ENCODE measurements at places on chromosomes 12 and 14.
A peak's percentile ranks its signal among the peaks of the same experiment; 100 is the strongest.

- no peak for DNase-seq
Observed at GRCh38 chr14:51008446-51008845, 64.2 kb upstream of the PYGL start.

GRCh38 chr12:132551641-132552031 lies 58.7 kb downstream of the LRCOL1 start:
- DNase-seq = no peak

DNA sequence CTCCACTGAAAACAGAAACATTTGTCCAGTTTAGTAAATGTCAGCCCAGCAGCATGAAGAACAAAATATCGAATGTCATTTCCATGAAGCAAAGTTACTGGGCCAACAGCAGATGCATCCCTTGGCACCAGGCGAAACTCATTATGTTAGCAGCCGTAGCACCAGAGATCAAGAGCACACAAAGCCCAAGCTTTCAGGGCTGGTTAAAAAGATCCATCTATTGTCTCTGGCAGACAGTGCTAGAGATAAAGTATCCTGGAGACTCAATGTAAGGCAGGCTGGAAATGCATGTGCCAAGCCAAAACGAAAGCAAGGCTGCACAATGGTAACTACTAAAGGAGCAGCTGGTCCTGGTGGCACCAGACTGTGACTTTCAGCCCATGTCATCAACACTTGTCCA lies 120.3 kb upstream of the PLEKHG7 start:
- DNase-seq = no peak

GRCh38 chr14:52318826-52319645 lies 4.9 kb downstream of the PTGER2 start:
- DNase-seq = peak; percentile 48

DNA sequence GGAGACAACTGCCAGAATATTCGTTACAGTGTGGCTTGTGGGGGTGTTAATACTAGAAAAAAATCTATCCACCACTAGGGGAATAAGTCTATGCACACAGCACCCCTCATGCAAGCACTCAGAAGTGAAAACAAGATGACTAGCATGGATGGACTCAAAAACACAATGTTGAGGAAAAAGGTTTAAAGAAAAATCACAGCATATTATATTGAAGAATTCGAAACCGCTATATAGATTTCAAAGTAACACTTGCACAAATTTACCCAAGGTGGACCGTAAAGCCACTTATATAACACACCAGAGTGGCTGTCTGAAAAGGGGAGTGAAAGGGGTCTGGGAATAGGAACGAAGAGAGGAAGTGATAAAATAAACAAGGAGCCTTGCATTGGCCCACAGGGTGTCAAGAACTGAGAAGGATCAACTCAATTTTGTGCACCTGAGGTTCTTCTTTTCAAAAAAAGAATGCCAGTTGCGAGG lies 544 bp downstream of the ABCD4 start:
- DNase-seq = peak; percentile 61

DNA sequence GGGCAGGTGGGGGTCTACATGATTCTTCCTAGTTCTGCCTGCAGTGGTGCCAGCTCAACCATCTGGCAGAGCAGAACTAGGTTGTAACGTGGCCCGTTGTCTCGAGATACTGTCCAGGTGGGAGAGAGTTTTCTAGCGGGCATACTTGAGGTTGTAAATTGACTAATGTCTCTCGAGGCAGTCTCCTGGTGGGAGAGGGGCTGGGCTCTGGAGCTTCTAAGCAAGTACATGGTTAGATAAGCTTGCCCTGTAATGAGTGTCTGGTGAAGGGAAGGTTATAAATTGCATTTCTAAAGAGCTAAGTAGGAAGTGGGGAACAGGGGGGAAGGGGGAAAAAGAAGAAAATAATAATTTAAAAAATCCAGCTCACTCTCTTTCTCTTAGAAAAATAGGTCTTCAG lies 18.1 kb downstream of the BDKRB1 start:
- no peak for DNase-seq

DNA sequence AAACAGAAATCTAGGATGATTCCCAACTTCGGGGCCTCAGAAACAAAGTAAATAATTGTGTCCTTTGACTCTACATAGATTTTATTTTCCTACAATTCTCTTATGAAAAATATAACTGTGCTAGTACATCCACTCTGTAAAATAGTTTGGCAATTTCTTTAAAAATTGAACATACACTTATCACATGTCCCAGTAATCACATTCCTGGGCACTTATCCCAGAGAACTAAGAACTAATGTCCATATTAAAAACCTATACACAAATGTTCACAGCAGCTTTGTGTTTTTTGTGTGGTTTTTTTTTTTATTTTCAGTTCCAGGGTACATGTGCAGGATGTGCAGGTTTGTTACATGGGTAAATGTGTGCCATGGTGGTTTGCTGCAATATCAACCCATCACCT lies 99.0 kb downstream of the KCNH5 start:
- no peak for DNase-seq

GRCh38 chr12:117686911-117687377 lies 281.8 kb downstream of the KSR2 start:
- no peak for DNase-seq

DNA sequence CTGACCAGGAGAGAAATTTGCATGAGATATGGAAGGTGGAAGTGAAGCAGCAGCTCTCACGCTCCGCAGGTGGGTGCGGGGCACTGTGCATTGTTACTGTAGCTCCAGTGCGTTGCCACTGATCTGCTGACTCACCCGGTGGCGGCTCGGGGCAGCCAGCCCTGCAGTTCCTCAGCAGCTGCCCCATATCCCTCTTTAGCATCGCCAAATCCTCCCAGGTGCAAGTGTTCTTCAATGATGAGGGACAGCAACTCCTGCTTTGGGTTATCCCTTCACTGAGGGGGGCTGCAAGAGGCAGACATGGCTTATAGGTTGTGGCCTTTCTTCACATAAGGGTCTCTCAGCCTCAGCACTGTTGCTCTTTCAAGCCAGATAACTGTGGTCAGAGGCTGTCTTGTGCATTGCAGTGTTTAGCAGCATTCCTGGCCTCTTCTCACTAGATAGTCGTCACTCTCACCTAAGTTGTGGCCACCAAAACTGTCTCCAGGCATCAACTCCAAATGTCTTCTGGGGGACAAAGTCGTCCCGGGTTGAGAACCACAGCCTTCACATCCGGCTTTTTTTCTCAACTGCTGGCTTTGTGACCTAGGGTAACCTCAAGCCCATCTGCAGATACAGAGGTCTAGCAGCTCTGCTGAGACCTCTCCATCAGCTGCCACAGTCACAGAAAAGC lies 180.8 kb downstream of the EFCAB11 start:
- DNase-seq = peak; percentile 93

DNA sequence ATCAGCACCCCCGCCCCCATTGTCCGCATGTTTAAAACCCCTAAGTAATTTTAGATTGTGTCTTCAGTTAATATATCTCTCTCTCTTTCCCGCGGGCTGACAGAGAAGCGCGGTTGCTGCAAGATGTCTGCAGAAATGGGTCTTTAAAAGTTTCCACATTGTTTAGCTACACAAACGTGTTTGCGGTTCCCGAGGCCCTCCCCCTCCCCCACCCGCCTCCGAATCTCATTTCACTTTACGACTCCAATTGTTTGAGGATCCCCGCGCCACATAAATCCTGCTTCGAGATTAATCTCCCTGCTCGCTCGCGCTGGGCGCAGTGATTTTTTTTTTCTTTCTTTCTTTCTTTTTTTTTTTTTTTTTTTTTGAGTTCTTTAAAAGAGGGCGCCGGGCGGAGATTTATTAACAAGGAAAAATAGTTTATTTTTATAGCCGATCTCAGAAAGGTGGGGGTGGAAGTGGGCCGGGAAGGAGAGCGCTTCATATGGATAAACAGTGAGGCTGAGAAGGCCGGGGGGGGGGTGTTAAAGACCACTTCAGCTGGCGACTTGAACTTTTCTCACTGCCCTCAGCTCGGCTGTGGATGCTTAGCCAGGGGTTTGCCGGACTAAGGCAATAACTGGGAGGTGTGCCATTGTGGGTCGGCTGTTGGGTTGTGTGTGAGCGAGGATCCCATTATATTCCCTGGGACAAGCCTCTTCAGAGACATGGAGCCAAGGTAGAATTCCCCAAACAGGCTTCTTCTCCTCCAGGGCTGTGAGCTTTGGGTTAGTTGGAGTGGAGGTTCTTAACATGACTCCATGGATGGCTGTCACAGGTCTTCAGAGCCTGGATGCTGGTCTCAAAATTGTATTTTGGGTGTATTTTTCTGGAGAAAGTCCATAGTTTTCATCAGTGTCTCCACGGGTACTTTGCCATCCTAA lies 39.7 kb upstream of the TBX5 start:
- DNase-seq = no peak

GRCh38 chr12:105175397-105175990 lies 60.5 kb downstream of the APPL2 start:
- DNase-seq = no peak

DNA sequence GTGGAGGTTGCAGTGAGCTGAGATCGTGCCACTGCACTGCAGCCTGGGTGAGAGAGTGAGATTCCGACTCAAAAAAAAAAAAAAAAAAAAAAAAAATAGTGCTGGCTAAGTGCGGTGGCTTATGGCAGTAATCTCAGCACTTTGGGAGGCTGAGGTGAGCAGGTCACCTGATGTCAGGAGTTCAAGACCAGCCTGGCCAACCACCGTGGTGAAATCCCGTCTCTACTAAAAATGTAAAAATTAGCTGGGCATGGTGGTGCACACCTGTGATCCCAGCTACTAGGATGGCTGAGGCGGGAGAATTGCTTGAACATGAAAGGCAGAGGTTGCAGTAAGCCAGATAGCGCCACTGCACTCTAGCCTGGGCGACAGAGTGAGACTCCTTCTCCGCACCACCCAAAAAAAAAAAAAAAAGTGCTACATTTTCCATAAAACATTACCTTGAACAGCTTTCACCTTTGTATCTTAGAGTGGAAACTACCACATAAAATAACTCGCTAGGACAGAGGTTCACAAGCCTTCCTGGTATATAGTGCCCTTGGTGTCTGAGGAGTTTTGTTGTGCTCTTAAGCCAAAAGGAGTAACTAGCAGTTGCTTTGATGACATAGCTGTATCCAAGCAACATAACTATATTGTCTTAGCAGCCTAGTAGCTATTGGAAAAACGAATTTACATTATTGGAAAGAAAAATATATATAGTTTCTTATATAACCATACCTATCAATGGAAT lies 11.1 kb downstream of the PTGES3 start:
- peak; percentile 18 for DNase-seq

DNA sequence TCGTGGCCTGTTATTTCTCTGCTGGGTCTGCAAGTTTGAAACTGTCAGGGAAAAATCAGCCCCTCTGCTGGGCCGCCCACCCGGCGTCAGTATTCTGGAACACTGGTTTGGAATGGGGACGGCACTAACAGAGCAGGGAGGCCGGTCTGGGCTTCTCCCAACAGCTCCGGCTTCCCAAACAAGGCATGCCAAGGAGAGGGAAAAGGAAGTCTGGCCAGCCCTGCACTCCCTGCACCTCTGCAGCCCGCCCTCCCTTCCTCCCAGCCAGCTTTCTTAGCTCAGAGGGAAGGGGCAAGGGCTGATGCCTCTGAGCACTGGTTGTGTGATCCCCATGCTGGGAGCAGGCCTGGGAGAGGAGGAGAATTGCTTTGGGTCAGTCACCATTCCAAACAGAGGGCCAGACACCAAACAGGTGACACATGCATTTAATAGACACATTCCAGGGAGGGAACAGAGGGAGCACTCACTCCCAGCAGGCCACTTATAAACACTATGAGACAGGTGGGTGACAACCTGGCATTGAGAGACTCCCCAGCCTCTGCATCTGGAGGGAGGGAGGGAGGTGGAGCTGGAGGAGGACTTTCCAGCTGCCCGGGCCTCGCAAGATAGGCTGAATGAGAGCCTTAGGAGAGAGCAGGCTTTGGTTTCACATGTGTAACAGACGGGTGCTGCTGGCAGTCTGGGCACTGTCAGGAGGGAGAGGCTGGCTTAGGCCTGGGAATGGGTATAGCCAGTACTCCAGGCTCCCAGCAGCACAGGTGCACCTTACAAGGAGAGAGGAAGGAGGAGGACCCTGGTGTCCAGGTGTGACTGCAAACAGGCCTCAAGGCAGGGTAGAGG lies 10.3 kb downstream of the KRT75 start:
- no peak for DNase-seq

GRCh38 chr12:102479939-102480338 lies 424 bp downstream of the IGF1 start:
- DNase-seq = no peak

DNA sequence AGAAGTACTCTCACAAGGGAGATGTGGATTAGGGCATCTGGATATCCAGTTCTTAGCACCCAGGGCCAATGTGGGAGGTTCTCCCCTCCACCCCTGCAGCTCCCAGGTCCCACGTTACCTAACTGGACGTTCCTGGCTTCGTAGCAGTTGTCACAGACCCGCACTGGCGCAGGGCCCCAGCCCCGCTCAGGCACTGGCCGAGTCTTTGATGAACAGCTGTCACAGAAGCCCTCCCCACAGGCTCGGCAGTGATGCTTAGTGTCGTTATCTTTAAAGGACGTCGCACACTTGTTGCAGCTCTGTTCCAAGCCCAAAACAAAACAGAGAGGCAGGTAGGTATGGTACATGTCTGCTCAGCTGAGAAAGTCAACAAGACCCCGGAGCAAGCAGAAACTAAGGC lies 48.4 kb downstream of the DCAF4 start:
- DNase-seq = no peak

DNA sequence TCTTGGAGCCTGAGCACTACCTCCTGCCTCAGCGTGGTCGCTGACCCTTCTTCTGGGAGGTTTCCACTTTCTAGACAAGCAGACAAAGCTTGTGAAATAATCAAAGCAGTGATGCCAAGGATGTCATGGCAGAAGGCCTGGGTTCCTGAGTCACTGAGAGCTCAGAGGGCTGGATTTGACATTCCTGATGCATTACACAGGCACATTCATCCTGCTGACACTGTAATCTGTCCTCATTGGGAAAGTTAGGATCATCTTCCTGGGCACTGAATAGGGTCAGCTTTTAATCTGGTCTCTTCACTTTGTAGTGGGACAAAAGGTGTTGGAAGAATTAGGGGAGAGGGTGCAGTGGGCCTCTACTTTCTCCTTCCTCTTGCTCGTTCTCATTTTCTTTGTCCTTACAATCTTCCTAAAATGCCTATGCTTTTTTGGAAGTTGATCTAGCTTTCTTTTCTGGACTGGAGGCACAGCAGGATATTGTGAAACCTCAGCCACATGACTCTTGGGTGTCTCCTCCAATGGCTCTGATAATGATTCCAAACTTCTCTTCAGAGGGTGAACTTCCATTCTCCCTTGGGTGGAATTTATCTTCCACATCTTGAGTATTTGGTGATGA lies 29.6 kb downstream of the EEA1 start:
- DNase-seq = no peak

GRCh38 chr12:77893918-77894317 lies 63.2 kb downstream of the NAV3 start:
- no peak for DNase-seq
